ENCODE measurements at places on chromosomes 16 and 17. TPM values are rescaled to one million over a fixed set of nuclear protein-coding genes. Genes with fewer than 3 reads are reported as not detected.

Gene PRAC2
- not detected for total RNA-seq

Gene NXPH3
- 1.7 TPM for total RNA-seq

Gene MT1G
- total RNA-seq, result 3.5 TPM

Gene NHLRC4
- total RNA-seq, result 8.6 TPM

Gene ARL17B
- total RNA-seq, result 24.7 TPM

Gene CCL18
- total RNA-seq, result 8.7 TPM

Gene ERN2
- 0.46 TPM for total RNA-seq

Gene PITPNM3
- total RNA-seq, result 12.6 TPM

Gene TMIGD1
- not detected for total RNA-seq

Gene MGRN1
- total RNA-seq, result 112 TPM

Gene PLEKHM1
- total RNA-seq, result 23.0 TPM

Gene TP53
- 29.4 TPM for total RNA-seq

Gene BORCS6
- total RNA-seq, result 5.3 TPM

Gene TBC1D3E
- not detected for total RNA-seq

Gene ASB16
- total RNA-seq, result 0.11 TPM

Gene TUBB3
- 15.6 TPM for total RNA-seq

Gene KLHL10
- total RNA-seq, result not detected

Gene RNF222
- total RNA-seq, result not detected

Gene CDH1
- 131 TPM for total RNA-seq

Gene SEC14L5
- total RNA-seq, result 0.43 TPM

Gene OR3A3
- 0.63 TPM for total RNA-seq
